ENCODE measurements at places on chromosomes 3 and 15.
A peak's percentile ranks its signal among the peaks of the same experiment; 100 is the strongest.

GRCh38 chr3:12436514-12437220 lies 47.6 kb upstream of the TSEN2 start:
- H3K4me3 ChIP-seq, result no peak overlapping the region
- no peak for DNase-seq
- H3K27ac ChIP-seq, result no peak overlapping the region
- H3K4me1 ChIP-seq, result no peaks in the 10 kb centered on the region
- no peaks in the 10 kb centered on the region for H3K36me3 ChIP-seq

- H3K4me1 ChIP-seq, result peaks cover 11% of the 10 kb centered on the region
- H3K27me3 ChIP-seq, result no peaks in the 10 kb centered on the region
- H3K27ac ChIP-seq, result no peak overlapping the region
Measured at GRCh38 chr3:169432708-169433432, 230.6 kb downstream of the MECOM start.

DNA sequence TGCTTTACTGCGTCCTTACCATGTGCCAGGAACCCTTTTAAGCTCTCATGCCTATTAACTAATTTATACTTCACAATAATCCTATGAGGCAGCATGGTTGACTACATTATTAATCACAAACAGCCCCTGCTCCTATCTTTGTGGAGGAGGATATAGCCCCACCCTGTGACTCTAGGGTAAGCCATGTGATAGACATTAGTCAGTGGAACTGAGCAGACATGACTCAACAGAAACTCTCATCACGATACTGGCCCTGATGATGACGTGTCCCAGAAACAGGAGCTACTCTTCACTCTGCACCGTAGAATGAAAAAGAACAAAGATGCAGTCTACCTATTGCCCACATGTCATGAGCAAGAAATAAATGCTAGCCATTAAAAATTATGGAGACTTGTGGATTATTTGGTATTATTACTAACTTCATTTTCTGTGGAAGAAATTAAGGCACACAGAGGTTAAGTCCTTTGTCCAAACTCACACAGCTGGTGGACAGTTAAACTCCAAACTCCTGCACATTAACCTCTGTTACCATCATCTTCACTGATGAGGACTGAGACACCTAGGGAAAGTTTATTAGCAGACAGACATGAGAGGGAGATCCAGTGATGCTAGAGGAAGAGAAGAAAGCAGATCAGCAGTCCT lies 51.2 kb downstream of the CFAP20DC start:
- peaks cover 7% of the 10 kb centered on the region for H3K4me1 ChIP-seq
- H3K36me3 ChIP-seq, result no peaks in the 10 kb centered on the region
- no peak overlapping the region for H3K27ac ChIP-seq
- H3K27me3 ChIP-seq, result peaks cover 18% of the 10 kb centered on the region
- DNase-seq, result no peak
- H3K4me3 ChIP-seq, result no peak overlapping the region

DNA sequence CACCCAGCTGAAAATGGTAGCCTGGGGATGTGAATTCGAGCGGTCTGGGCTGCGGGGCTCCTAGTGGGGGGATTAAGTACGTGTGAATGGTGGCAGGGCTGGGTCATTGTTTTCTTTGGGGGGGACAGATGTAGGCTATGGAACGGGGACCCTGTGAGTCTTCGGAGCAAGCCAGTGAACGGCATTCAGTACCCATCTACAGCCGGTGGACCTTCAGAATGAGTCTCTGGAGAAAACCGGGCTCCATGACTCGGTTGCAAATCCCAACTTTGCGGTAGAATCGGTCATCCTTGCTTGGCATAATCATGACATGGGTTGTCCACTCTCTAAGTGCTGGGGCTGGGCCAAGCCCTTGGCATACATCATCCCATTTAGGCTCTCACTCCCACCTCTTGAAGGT lies 7.2 kb upstream of the EOMES start:
- H3K36me3 ChIP-seq, result no peaks in the 10 kb centered on the region
- H3K27me3 ChIP-seq, result peaks cover 76% of the 10 kb centered on the region
- DNase-seq, result no peak
- peak overlapping the region; percentile 67 for H3K4me3 ChIP-seq
- H3K27ac ChIP-seq, result no peak overlapping the region
- H3K4me1 ChIP-seq, result peaks cover 39% of the 10 kb centered on the region

DNA sequence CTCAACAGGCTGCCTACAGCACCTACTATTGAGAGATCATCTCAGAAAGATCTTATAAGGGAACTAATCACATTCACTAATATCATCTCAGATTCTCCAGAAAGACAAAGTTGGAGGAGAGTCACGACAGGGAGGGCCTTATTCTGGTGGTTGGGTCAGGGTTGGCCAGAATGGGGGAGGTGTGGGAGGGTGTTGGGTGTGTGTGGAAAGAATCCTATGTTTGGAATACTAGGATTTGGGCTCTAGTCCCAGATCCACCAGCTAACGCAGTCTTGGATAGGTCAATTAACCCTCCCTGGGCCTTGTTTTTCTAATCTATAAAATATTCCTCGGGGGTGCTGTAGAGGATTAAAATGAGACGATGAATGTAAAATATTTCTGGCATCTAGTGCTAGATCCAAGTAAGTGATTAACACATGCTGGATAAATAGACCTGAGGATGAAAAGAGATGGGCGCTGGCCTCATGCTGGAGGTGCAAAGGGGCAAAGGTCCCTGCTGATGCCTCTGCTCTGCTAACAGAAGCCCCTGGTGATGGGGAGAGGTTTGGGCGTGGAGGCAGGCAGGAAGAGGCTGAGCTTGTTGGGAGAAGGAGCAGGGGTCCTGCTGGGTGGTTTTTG lies 67.6 kb upstream of the ETV5 start:
- no peak overlapping the region for H3K4me3 ChIP-seq
- DNase-seq, result no peak
- no peaks in the 10 kb centered on the region for H3K36me3 ChIP-seq
- no peaks in the 10 kb centered on the region for H3K27me3 ChIP-seq

DNA sequence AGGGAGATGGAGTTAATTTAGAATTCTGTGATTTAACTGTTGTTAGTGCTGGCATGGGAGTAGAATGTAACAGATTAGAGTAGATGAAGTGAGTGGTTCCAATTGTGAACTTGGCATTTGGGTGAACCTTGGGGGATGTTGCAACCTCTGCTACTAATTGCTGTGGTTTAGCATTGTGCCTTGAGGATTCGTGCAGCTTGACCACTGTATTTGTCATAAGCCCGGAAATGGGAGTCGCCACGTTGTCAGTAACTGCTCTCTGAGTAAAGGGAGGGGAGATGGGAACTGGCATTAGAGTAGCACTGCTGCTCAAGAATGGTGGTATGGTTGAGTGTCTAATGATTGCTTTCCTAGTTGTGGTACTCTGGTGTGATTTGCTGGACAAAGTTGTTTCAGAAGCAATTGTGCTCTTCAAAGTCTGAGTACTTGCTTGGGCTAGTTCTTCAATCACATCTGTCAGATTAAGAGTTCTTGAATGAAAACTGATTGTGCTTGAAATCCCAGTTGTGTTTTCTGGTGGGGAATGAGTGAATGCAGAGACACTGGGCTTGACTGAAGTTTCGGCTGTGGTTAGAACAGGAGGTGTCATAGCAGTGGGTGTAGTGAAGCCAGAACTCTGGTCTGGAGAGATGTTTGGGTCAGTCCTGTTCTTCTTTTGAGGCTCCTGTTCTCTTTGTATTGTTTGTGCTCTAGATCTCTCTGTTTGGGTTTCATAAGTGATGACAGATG lies 15.4 kb downstream of the IGSF10 start:
- no peak for DNase-seq
- no peaks in the 10 kb centered on the region for H3K4me1 ChIP-seq
- no peak overlapping the region for H3K4me3 ChIP-seq
- no peak overlapping the region for H3K27ac ChIP-seq
- no peaks in the 10 kb centered on the region for H3K36me3 ChIP-seq
- peaks cover 12% of the 10 kb centered on the region for H3K27me3 ChIP-seq

GRCh38 chr3:15380980-15381890 lies 46.1 kb downstream of the METTL6 start:
- H3K4me3 ChIP-seq, result no peak overlapping the region
- DNase-seq, result no peak
- H3K4me1 ChIP-seq, result peaks cover 7% of the 10 kb centered on the region

GRCh38 chr15:66644869-66645268 lies 57.2 kb upstream of the SMAD6 start:
- no peaks in the 10 kb centered on the region for H3K36me3 ChIP-seq
- no peak overlapping the region for H3K27ac ChIP-seq

- H3K27me3 ChIP-seq, result no peaks in the 10 kb centered on the region
- H3K4me1 ChIP-seq, result no peaks in the 10 kb centered on the region
- no peaks in the 10 kb centered on the region for H3K36me3 ChIP-seq
- H3K27ac ChIP-seq, result no peak overlapping the region
- no peak for DNase-seq
- H3K4me3 ChIP-seq, result no peak overlapping the region
Measured at GRCh38 chr15:46556559-46557379, 921.9 kb downstream of the SQOR start.

DNA sequence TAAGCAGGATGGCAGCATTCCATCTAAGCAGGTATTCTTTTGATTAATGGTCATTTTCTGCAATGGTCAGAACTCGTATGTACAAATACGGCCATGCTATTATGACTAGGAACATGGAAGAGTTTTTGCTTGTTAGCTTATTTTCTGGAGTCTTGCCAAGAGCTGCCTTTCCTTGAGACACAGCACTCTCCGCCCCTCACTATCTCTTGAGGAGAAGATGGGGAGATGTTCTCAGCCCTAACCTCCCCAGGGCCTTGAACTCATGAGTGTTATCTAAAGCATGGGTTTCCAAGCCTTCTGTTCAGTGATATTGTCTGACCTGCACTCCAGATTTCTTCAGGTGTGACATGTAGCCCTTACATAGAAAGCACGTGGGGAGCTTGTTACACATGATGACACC lies 65.9 kb upstream of the ACTC1 start:
- H3K27ac ChIP-seq, result no peak overlapping the region
- H3K4me3 ChIP-seq, result no peak overlapping the region
- H3K27me3 ChIP-seq, result no peaks in the 10 kb centered on the region
- peaks cover 86% of the 10 kb centered on the region for H3K36me3 ChIP-seq
- H3K4me1 ChIP-seq, result no peaks in the 10 kb centered on the region

DNA sequence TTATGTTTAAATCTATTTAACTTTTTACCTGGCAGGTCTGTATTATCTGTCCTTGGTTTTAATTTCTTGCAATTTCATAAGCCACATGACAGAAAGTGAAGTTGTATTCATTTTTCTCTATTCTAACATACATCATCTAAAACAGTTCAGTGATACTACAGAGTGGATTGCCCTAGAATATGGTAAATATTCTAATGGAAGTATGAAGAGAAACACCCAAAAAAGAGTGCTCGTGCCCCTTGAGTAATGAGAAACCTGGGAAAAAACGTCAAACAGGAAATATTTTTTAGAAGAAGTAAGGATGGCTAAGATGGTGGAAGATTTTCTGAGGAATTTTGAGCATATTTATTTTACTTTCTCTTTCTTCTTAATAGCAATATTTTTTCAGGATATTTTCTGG lies 261.1 kb upstream of the CBLB start:
- no peak overlapping the region for H3K4me3 ChIP-seq
- H3K27me3 ChIP-seq, result no peaks in the 10 kb centered on the region
- H3K27ac ChIP-seq, result peak overlapping the region; percentile 18
- no peaks in the 10 kb centered on the region for H3K36me3 ChIP-seq
- peaks cover 22% of the 10 kb centered on the region for H3K4me1 ChIP-seq
- no peak for DNase-seq

GRCh38 chr15:34927726-34928125 lies 41.8 kb downstream of the AQR start:
- no peaks in the 10 kb centered on the region for H3K27me3 ChIP-seq
- no peak for DNase-seq
- peaks cover 88% of the 10 kb centered on the region for H3K36me3 ChIP-seq

DNA sequence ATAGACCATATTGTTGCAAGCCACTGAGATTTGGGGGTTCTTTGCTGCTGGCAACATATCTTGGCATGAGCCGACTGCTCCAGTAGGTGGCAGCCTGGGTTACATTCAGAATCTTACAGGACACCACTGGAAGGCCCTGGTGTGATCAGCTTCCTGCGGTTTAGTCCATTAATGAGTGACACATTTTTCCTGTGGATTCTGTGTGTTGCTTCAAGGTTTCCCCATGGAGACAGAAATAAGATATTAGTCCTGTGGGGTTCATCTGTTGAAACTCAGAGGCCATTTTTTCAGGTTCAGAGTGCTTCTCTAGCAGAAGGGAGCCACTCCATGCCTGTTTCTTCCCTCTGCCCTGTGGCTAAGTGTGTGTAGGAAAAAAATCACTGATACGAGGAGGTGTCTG lies 116.2 kb downstream of the MFSD1 start:
- H3K36me3 ChIP-seq, result no peaks in the 10 kb centered on the region
- no peak overlapping the region for H3K4me3 ChIP-seq
- H3K27ac ChIP-seq, result no peak overlapping the region
- no peaks in the 10 kb centered on the region for H3K4me1 ChIP-seq
- H3K27me3 ChIP-seq, result peaks cover 3% of the 10 kb centered on the region

DNA sequence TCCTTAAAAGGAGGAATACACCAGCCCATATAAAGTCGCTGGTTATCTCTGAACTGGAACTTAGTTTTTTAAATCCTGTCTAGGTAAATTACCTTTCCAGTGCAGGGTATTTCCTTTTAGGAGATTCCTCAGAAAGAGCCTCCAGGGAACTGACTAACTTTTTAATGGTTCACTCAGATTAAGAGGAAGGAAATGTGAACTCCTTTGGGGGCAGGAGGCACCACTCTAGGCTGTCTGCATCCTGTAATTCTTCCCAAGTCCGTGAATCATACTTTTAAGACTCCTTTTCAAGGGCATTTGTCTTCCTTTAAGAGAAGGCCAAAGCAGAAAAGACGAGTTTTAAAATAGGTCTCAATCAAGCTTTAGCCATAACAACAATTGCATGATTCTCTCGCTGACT lies 871.2 kb upstream of the NR2F2 start:
- no peak overlapping the region for H3K27ac ChIP-seq
- H3K4me3 ChIP-seq, result no peak overlapping the region
- H3K4me1 ChIP-seq, result peaks cover 20% of the 10 kb centered on the region
- no peak for DNase-seq
- no peaks in the 10 kb centered on the region for H3K36me3 ChIP-seq
- H3K27me3 ChIP-seq, result peaks cover 4% of the 10 kb centered on the region

- H3K27me3 ChIP-seq, result no peaks in the 10 kb centered on the region
- H3K27ac ChIP-seq, result no peak overlapping the region
- DNase-seq, result no peak
- H3K4me3 ChIP-seq, result no peak overlapping the region
Measured at GRCh38 chr15:80750575-80750974, 28.6 kb upstream of the CEMIP start.

DNA sequence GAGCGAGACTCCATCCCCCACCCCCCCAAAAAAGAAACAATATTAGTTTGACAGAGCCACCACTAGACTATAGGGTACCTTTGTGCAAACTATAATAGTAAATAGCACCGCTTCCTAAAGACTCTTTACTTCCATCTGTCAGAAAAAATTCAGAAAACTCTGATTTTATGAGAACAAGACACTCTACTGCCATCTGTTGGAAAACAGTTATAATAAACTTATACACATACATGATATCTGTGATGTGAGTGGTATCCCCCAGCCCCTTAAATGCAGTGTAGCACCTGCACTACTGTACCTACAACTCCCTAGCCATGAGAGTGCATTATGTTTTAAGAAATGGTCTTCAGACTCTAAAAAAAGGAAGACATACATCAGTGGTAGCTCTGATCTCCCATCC lies 47.1 kb upstream of the CTDSPL start:
- H3K36me3 ChIP-seq, result no peaks in the 10 kb centered on the region
- peaks cover 8% of the 10 kb centered on the region for H3K27me3 ChIP-seq
- no peak overlapping the region for H3K27ac ChIP-seq
- H3K4me1 ChIP-seq, result no peaks in the 10 kb centered on the region
- no peak overlapping the region for H3K4me3 ChIP-seq

- no peaks in the 10 kb centered on the region for H3K36me3 ChIP-seq
- H3K4me3 ChIP-seq, result no peak overlapping the region
- peaks cover 9% of the 10 kb centered on the region for H3K27me3 ChIP-seq
- H3K4me1 ChIP-seq, result peaks cover under 1% of the 10 kb centered on the region
- DNase-seq, result no peak
Measured at GRCh38 chr3:72152551-72153476, 367.9 kb upstream of the PROK2 start.
